ENCODE measurements at places on chromosomes 4 and X. TPM values are rescaled to one million over a fixed set of nuclear protein-coding genes. Genes with fewer than 3 reads are reported as not detected.

DNA sequence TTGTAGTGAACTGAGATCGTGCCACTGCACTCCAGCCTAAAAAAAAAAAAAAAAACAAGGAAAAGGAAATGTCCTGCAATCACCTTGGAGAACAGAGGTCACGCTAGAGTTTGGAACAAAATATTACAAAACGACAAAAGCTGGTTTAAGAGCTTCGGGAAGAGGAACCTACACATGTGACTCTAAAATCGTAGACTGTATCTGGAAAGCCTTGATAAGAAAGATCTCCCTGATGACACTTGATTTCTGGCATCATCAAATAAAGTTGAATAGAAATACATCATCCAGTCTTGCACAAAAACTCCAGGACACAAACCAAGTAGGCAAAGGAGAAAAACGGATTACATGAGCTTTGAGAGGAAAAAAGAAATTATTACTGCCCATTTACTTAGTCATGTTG is 31.1 kb upstream of the DOCK11 start:
- H3K36me3 ChIP-seq: no peaks in the 10 kb centered on the region
- H3K4me1 ChIP-seq: no peaks in the 10 kb centered on the region
- H3K4me3 ChIP-seq: no peak overlapping the region
- no peaks in the 10 kb centered on the region for H3K27me3 ChIP-seq
- DNase-seq: no peak

DNA sequence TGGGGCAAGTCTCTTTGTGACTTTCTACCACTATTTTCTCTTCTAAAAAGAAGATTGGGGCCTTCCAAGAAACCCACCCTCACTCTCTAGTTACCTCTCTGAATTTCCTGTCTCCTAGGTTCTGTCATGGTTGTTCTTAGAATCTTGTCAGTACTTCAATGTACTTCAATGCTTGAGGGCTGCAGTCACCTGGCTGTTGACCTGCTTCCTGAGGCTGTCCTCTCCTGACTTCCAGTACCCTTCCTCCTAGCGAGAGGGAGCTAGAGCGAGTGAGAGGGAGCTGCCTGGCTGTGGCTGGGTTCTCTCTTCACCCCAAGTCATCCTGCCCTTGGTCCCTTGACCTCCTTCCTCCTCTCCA is 17.7 kb downstream of the CD99L2 start:
- DNase-seq: no peak
- no peak overlapping the region for H3K27ac ChIP-seq
- H3K4me3 ChIP-seq: no peak overlapping the region
- H3K36me3 ChIP-seq: no peaks in the 10 kb centered on the region
- H3K27me3 ChIP-seq: no peaks in the 10 kb centered on the region

Gene YY2
- total RNA-seq: 2.7 TPM

GRCh38 chr4:10640561-10641201 is 43.9 kb downstream of the CLNK start:
- no peaks in the 10 kb centered on the region for H3K36me3 ChIP-seq
- H3K27me3 ChIP-seq: no peaks in the 10 kb centered on the region
- H3K4me3 ChIP-seq: no peak overlapping the region
- H3K4me1 ChIP-seq: no peaks in the 10 kb centered on the region

DNA sequence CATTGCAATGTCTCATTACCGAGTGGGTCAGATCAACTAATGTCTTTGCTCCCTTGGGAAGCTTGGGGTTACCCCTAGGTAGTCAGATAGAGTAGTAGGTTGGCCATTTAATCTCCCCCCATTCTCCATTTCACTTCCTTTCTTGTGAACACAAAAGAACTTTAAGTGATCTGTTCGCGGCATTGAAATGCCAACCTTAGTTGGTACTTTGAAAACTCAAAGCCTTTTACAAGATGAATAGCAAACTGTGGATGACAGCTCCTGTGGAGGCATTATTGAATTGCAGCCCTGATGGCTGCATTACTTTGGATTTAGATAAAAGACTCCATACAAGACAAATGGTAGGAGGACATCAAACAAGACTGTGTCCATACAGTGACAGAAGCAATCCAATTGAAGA is 469.1 kb downstream of the GBA3 start:
- H3K27ac ChIP-seq: no peak overlapping the region
- no peaks in the 10 kb centered on the region for H3K4me1 ChIP-seq
- no peak overlapping the region for H3K4me3 ChIP-seq
- no peak for DNase-seq

DNA sequence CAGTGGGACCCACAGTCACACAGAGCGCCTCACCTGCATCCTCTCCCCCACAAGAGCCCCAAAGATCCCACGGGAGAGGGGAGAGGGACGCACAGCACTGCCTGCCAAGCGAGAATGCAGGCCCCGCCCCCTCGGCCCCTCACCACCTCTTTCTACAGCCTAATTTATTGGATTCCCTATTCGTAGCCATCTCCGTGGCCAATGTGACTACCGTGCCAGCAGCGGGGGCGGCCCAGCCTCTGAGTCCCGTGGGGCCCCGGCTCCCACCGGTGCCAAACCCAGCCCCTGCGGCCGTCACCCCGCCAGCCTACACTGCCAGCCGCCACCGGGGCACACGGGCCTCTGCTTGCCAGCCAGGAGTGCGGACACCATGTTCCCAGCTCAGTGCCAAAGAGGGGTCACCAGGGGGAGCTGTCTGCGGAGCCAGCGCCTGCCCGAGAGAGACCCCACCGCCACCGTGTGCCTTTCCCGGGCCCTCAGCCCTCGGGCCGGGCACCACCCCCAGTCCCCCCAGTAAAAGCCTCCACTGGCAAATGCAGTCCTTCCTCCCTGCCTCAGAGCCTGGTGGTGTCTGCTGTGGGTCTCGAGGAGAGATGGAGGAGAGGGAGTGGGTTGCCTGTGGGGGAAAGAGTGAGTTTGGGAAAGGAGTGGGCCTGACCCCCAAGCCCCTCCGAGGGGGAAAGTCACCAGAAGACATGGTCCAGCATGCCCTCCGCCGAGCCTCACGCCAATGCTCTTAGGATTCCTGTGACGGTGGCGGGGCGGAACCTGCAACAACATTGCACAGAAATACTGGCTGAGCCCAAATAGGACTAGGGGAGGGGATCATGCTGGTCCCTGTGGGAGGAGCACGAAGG is 19.6 kb upstream of the PLXNB3 start:
- H3K27ac ChIP-seq: no peak overlapping the region
- DNase-seq: no peak
- no peak overlapping the region for H3K4me3 ChIP-seq
- no peaks in the 10 kb centered on the region for H3K27me3 ChIP-seq

- DNase-seq: no peak
- no peaks in the 10 kb centered on the region for H3K4me1 ChIP-seq
- no peaks in the 10 kb centered on the region for H3K27me3 ChIP-seq
- H3K36me3 ChIP-seq: no peaks in the 10 kb centered on the region
- H3K27ac ChIP-seq: no peak overlapping the region
- H3K4me3 ChIP-seq: no peak overlapping the region
These were observed 1.0 kb upstream of the RFC1 start for GRCh38 chr4:39367166-39367565.

GRCh38 chr4:126192506-126192905 is 877.8 kb downstream of the FAT4 start:
- no peak overlapping the region for H3K4me3 ChIP-seq
- no peaks in the 10 kb centered on the region for H3K27me3 ChIP-seq
- DNase-seq: no peak

Gene FAT1
- 676 TPM for total RNA-seq

GRCh38 chr4:2393353-2394270 is 24.8 kb downstream of the ZFYVE28 start:
- H3K4me3 ChIP-seq: no peak overlapping the region
- no peaks in the 10 kb centered on the region for H3K36me3 ChIP-seq

DNA sequence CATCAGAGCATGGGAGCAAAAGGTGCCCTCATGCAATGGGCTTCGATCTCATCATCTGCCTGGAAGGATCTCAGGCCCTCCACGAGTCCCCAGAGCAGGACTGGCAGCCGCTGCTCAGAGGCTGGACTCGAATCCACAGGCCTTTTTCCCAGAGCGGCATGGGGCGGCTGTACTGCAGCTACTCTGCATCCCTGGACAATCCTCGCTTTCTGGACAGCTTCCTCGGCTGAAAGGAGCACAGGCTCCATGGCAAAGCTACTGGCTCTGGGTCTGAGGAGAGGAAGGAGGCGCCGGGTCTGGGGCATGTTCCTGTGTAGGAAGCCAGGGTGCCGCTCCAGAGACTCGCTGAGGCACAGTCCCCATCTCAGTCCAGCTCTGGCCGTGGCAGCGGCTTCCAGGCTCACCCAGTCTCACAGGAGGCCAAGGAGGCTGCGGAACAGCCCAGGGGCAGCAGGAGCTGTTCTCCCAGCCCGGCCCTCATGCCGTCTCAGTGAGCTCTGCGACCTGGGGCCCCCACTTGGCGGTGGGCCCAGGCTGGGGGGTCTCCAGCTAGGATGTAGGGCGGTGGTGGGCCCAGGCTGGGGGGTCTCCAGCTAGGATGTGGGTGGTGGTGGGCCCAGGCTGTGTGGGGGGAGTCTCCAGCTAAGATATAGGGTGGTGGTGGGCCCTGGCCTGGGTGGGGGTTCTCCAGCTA is 2.7 kb upstream of the SPON2 start:
- no peaks in the 10 kb centered on the region for H3K27me3 ChIP-seq
- H3K27ac ChIP-seq: no peak overlapping the region
- H3K4me1 ChIP-seq: peaks cover 21% of the 10 kb centered on the region
- H3K36me3 ChIP-seq: no peaks in the 10 kb centered on the region
- H3K4me3 ChIP-seq: no peak overlapping the region

Gene GABRE
- 3.9 TPM for total RNA-seq

Gene DRP2
- 0.64 TPM for total RNA-seq

DNA sequence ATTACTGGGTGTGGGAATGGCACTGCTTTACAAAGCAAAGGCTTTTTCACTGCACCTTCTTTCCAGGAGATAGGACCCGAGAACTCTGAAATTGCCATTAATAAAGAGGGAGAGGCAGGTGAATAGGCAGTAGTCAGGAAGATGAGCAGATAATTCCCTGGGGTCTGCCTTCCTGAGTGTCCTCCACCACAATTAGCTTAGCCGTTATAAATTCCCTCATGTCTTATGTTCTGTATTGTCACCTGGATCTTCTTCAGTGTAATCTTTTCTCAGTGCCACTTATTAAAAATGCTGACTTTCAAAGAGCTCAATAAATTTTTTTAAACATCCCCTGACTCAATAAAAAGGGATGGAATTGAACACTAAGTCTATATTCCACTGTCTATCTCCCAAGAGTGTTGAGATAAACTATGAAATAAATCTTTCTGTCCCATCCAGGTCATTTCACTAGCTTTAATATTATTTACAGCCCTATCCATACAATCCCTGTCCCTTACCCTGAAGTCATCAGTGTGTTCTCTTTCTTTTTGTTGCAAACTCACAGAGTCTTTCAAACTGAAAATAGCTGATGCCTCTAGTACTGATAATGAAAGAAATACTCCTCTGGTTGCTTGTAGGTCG is 272.2 kb upstream of the NRK start:
- H3K27ac ChIP-seq: no peak overlapping the region
- H3K27me3 ChIP-seq: no peaks in the 10 kb centered on the region
- no peak overlapping the region for H3K4me3 ChIP-seq

DNA sequence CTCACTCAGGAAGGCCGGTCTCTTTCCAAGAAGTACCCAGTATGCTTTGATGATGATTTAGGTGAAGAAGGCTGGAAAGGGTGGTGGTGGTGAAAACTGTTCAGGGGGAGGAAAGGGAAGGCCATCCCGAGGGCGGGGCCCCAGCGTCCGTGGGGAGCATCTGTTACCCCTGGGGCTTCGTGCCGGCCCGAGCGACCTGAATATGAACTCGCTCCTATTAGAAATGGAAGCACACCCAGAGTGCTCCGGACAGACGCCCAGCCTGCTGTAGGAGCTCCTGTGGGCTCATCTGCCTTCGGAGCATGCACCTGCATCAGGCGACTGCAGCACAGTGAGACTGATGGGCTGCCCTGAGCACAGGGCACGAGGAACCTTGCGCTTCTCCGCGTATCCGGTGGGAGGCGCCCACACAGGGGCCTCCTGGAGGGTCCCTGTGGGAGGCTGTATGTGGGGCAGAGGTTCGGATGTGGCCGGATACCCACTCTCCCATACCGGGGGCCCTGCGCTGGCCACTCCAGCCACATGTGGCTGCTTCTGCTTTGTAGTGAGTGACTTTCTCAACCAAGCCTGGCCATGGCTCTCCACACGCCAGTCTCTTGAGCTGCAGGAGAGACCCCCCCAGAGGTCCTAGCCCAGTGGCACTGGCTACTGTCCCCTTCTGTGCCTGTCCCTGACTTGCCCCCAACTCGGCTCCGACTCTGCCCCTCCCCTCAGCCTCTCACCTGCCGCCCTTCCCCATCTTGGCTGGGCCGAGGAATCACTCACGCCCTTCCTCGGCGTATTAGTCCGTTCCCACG is 36.7 kb downstream of the FGFRL1 start:
- H3K4me3 ChIP-seq: no peak overlapping the region
- peaks cover 38% of the 10 kb centered on the region for H3K4me1 ChIP-seq
- H3K27me3 ChIP-seq: peaks cover 4% of the 10 kb centered on the region
- DNase-seq: no peak

GRCh38 chr4:85153221-85153620 is 186.7 kb upstream of the WDFY3 start:
- no peak overlapping the region for H3K27ac ChIP-seq
- H3K4me1 ChIP-seq: no peaks in the 10 kb centered on the region
- H3K27me3 ChIP-seq: no peaks in the 10 kb centered on the region
- H3K36me3 ChIP-seq: no peaks in the 10 kb centered on the region
- H3K4me3 ChIP-seq: no peak overlapping the region

DNA sequence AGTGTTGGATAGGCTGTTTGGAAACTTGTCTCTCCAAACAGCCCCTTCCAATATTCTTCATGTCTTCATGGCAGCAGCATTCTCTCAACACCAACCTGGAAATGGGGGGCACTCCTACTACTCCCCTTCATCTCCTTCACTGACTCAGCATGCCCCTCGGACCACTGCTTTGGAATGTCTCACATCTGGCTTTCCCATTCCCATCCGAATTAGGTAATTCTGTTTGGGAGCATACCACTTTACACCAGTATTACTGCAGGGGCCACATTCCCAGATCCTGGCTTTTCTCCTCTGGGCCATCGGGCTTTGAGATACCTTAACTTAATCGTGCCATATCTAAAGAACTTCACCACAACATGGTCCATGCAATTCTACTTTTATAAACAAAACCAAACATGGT is 100.8 kb downstream of the MAML3 start:
- peaks cover 6% of the 10 kb centered on the region for H3K27me3 ChIP-seq
- H3K36me3 ChIP-seq: no peaks in the 10 kb centered on the region
- no peak overlapping the region for H3K4me3 ChIP-seq
- H3K27ac ChIP-seq: no peak overlapping the region

DNA sequence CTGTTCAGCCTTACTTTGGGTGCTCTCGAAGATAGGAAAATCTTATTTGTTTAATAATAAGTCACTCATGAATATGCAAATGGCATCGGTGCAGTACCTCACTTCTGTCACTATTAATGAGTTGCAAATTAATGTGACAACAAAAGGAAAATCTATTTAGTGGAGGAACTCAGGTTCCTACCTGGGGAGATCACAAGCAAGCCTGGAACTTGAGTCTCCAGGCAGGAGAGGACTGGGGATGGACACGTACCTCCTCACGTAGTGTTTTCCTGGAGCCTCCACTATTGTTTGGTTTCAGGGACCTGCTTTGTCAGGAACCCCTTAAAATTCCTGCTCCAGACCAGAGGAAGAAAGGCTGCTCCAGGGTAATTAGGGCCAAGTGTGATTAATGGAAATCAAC is 82.1 kb downstream of the BCOR start:
- no peaks in the 10 kb centered on the region for H3K36me3 ChIP-seq
- no peak overlapping the region for H3K27ac ChIP-seq
- H3K4me1 ChIP-seq: peaks cover 4% of the 10 kb centered on the region
- no peaks in the 10 kb centered on the region for H3K27me3 ChIP-seq
- no peak for DNase-seq
